Airway epithelial cell (primary cell): ENCODE measurements at places on chromosomes 11 and 22. TPM values are rescaled to one million over a fixed set of nuclear protein-coding genes. Genes with fewer than 3 reads are reported as not detected.

The PKDREJ gene
- under 0.01 TPM in 1 of 2 replicates, not detected in the other for total RNA-seq

The BTBD18 gene
- not detected in 2 replicates for total RNA-seq

The NLRP10 gene
- total RNA-seq = 0.28 and 0.71 TPM in 2 replicates

The NCAM1 gene
- total RNA-seq = not detected in 2 replicates

The CARD18 gene
- total RNA-seq = 0.51 and 2.0 TPM in 2 replicates

The USP47 gene
- total RNA-seq = 30.3 and 40.1 TPM in 2 replicates

The IGLL1 gene
- not detected in 2 replicates for total RNA-seq

The TBC1D22A gene
- total RNA-seq = 22.2 and 26.8 TPM in 2 replicates

The ELMOD1 gene
- total RNA-seq = not detected in 2 replicates
